HL-60 (cell line): ENCODE measurements at places on chromosomes 4 and X.

DNA sequence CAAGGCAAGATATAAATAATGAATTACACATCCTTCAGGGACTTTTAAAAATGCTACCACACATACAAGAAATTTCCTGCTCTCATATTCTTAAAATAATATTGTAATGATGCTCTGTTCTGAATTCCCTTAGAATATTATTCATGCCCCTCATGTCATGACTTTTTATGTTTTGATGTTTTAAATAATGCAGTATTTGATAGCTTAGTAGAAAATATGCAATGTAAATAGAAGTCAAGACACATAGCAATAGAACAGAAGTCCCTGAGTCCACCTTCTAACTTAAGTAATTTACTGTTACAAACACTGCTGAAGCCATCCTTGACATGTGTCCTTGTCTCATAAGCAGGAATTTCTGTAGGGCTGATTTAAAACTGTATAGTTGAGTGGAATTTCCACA, 1071.2 kb upstream of the LCORL start:
- no peak for DNase-seq

- no peak for DNase-seq
These were observed 9.4 kb upstream of the CCNQ start for GRCh38 chrX:153608376-153608775.

- no peak for DNase-seq
These were observed 462.3 kb downstream of the DMD start for GRCh38 chrX:32749070-32749469.

DNA sequence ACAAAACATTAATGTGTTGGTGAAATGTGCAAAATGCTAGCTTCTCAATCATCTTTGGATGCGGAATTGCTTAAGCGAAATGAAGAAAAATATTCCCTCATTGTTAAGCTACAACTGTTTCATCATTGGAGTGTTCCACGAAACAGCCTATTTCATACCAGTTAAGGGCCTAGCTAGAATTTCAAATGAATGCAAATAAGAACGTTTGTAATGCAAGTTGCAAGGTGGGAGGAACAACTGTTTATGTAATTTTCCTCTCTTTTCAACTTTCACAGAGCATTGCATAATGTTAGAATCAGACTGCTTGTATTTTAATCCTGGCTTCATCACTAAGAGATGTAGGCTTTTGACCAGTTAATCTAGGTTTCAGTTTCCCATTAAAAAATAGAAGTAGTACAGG, 480.1 kb downstream of the IL1RAPL1 start:
- no peak for DNase-seq

DNA sequence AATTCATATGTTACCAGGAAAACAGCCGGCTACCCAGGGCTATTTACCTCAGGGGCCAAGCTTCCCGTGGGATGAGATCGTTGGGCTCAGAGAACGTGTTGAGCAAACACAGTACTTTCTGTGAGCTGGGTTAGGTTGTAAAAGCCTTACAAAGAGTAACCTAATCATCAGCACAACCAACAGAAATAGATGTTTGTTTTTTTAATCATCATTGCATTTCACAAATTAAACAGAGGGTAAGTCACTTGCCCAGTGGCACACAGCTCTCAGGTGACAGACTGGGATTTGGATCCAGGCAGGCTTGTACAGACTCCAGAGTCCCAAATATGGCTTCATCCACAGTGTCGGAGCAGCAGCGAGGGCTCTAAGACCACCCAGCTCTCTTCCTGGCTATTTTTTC, 20.1 kb downstream of the SPON2 start:
- no peak for DNase-seq

GRCh38 chr4:163470391-163470790, 3.2 kb downstream of the TKTL2 start:
- no peak for DNase-seq

GRCh38 chr4:3328814-3329663, 36.2 kb downstream of the RGS12 start:
- no peak for DNase-seq

- DNase-seq, result no peak
These were observed 52.8 kb downstream of the GPC4 start for GRCh38 chrX:133362538-133362937.

DNA sequence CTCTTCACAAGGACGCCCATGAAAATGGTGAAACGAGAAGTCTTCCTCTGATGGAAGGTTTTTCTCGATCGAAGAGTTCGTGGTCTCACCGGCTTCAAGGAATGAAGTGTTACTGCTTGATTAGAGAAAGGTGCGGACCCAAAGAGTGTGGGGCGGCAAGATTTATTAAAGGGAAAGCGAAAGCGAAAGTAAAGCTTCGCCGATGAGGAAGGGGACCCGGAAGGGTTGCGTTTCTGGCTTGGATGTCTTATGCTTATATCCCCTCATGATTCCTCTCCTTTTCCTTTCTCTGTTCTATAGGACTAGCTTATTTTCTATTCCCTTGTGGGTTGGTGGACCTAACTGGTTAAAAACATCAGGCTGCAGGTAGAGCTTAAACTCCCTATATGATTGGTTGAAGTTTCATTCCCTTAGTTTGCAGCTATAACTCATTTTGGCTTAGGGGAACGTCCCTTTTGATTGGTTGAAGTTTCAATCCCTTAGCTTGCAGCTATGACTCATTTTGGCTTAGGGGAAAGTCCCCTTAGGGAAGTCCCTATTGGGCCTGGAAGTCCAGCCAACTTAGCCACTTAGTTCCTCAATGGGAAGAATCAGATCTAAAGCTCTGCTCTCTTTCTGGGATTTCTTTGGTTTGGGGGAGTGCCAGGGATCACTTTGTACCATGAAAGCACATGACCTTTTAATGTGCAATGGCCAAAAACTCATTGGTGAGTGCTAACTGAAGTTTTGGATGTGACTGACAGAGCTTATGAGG, 1025.0 kb upstream of the PCDH10 start:
- DNase-seq, result no peak

DNA sequence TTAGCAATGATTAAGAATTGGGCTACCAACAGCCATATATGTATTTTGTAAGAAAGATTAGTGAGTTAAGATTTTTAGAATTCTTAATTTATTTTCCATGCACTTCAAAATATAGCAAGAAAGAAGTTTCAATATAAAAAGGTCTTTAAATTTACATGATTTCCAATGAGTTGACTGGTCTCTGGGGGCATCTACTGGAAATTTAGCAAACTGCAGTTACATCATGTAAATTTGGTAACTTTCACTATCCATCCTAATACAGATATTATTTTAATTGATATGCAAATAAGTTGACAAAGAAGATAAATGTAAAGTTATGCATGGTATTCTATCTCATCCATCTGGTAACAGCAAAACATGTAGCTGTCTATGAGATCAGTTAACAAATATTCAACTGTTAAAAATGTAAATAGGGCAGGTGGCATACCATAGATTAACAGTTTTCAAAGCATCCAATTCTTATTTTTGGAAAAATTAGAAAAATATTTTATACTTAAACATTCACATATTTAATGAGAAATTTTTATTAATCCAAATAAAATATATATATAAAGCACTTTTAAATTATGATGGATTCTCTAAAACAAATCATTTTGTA, 29.1 kb downstream of the TTC29 start:
- no peak for DNase-seq

DNA sequence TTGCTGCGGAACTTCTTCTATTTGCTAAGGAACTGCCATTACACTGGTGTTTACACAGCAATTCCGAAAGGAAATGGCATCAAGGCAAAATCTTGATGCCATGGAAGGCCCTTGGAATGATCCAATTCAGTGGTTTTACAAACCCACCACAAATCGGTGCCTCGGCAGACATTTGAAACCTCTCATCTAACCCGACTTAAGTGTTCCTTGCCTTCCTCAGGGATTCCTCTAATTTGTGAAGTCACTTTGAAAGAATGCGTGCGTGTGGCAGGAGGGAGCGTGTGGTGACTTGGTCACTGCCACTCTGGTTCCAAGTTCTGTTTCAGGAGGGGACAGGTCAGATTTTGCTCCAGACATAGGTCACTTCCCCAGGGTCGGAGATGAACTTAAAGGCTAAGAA, 4.8 kb downstream of the NOP14 start:
- no peak for DNase-seq
